ENCODE measurements at places on chromosomes 11 and 22. TPM values are rescaled to one million over a fixed set of nuclear protein-coding genes. Genes with fewer than 3 reads are reported as not detected.

DNA sequence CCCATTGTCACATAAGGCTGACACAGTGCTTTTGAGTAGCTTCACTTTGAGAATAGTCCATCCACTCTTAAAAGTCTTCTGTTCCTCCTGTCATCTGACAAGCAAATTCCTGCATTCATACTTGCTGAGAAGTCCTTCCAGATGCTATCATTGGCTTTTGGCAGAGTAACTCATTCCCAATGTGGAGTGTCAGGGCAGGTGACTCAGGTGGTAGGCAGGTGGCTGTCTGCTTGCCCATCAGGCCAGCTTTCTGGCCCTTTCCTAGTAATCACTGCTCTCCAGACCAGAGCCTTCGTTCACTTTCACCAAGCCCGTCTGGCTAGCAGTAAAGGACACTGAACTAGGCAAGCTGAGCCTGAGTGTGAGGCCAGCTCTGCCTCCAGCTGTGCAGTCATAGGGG lies 162.5 kb upstream of the CCDC90B start:
- DNase-seq = no peak

DNA sequence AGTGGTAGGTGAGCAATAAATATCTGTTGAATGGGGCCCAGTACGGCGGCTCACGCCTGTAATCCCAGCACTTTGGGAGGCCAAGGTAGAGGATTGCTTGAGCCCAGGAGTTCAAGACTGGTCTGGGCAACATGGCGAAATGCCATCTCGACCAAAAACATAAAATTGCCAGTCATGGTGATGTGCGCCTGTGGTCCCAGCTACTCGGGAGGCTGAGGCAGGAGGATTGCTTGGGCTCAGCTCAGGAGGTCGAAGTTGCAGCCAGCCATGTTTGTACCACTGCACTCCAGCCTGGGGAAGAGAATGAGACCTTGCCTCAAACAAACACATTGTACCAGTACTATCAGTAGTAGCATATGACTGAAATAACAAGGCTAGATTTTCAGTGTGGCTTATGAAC lies 4.2 kb downstream of the SGSM3 start:
- no peak for DNase-seq

- no peak for DNase-seq
Observed at GRCh38 chr11:64593156-64594105, 2.4 kb downstream of the SLC22A12 start.

GRCh38 chr11:1896923-1897322 lies 5.2 kb upstream of the PRR33 start:
- no peak for DNase-seq

GRCh38 chr22:43566561-43567332 lies 154.9 kb downstream of the MPPED1 start:
- no peak for DNase-seq

- DNase-seq = no peak
Observed at GRCh38 chr11:26035696-26036095, 296.2 kb upstream of the ANO3 start.

DNA sequence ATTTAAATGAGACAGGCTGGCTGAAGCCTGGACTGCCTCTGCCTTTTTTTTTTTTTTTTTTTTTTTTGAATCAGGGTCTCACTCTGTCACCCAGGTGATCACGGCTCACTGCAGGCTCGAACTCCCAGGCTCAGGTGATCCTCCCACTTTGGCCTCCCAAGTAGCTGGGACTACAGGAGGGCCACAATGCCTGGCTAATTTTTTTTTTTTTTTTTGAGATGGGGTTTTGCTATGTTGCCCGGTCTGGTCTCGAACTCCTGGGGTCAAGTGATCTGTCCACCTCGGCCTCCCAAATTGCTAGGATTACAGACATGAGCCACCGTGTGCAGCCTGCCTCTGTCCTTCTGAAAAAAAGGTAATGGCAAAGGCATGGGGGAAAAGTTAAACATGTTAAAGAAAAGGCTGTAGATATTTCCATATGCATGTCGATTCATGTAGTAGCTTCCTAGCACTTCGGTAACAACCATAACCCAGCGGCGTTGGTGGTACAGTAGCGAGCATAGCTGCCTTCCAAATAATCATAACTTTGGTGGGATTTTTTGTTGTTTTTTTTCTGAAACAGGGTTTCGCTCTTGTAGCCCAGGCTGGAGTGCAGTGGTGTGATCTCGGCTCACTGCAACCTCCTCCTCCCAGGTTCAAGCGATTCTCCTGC lies 48.8 kb downstream of the MCHR1 start:
- DNase-seq = no peak

DNA sequence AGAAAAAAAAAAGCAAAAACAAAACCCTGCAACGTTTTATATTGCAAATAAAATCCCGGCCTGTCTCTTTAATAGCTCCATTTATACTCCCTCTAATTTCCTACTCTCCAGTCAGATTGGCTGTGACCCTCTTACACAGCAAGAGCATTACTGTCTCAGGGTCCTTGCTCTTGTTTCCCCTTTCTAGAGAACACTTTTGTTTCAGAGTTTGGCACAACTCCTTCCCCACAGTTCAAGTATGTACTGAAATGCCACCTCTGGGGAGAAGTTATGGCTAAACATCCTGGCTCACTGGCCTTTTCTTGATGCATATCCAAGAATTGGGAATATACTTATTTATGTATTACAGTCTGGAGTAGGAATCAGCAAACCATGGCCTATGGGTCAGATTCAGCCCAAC lies 2.6 kb downstream of the CASP12 start:
- DNase-seq = no peak

DNA sequence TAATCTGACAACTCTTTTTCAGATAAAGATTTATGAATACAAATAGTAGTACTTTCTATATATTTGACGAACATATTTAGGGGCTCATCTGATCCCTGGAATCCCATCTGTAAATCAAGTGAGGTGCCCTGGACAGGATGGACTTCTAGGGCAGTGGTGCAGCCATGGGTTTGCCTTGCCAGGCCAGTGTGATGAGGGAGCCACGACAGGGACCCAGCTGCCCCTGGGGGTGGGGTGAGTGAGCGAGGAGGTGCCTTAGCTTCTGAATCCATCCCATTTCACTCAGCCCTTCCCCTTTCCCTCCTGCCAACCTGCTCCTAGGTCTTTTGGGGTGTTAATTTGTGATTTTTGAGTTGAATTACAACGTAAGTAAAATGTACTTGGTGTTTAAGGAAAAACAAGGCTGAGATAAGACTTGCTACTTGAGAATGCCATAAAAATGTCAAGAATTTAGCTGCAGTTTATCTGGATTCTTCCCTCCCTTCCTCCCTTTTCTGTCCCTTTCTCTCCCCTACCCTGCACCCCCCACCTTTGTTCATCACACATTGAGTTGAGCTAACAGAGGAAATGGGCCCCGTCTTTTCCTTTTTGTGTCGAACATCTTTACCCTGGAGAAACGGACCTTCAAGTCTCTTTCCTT lies 60.8 kb downstream of the PPFIBP2 start:
- no peak for DNase-seq

- DNase-seq = peak; percentile 40
Observed at GRCh38 chr11:117300283-117300663, 9.1 kb downstream of the BACE1-AS start.

Gene PAMR1
- 14.9 TPM for polyA plus RNA-seq

Gene WBP2NL
- 3.9 TPM for polyA plus RNA-seq

Gene PHLDA2
- 0.55 TPM for polyA plus RNA-seq

Gene OSBPL5
- polyA plus RNA-seq = 23.4 TPM

Gene GGT5
- 15.0 TPM for polyA plus RNA-seq

Measured in right lung (tissue), 10 donors.